ENCODE measurements at places on chromosomes 1 and 21. TPM values are rescaled to one million over a fixed set of nuclear protein-coding genes. Genes with fewer than 3 reads are reported as not detected.

DNA sequence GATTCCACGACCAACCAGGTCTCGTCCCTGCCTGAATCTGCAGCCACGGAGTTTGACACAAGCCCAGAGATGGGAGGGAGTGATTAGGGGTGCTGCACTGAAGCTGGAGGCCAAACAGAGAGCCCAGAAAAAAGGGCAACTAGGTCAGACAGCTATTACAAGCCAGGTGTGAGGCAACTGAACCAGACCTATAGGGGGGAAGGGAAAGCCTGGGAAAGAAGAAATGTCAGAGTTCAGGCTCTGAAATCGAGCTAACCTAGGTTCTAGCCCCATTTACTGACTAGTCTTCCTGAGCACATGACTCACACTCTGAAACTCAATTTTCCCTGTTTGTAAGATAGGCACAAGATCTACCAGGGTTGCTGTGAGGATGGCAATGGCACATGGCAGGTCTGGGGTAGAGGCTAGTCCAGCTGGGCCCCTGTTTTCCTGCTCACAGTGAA, 1.7 kb downstream of the DHCR24 start:
- no peak for DNase-seq

KLHDC8A gene
- 0.29 TPM for total RNA-seq

ABL2 gene
- 101 TPM for total RNA-seq

GRCh38 chr1:21258331-21259134, 31.7 kb downstream of the ECE1 start:
- no peak for DNase-seq

GRCh38 chr1:40758578-40759343, 24.8 kb upstream of the KCNQ4 start:
- DNase-seq = no peak

DNA sequence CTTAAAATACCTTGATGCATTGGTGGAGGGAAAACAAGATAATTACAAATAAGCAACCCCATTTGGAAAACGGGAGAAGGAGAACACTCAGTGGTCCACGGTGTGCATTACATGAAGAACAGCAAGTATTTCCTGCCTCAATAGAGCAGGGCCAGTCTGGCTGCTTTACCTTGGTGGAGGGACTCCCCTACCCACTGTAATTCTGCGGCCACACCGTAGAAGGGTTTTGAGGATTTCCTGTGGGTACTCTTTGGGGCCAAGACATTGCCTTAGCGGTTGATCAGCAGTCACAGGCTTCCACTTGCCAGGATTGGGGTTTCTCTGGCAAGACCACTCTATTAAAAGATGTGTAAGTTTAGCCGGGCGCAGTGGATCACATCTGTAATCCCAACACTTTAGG, 16.3 kb upstream of the TMEM54 start:
- DNase-seq = no peak

SIM2 gene
- 1.7 TPM for total RNA-seq

- no peak for DNase-seq
Observed at GRCh38 chr1:194252199-194252598, 1065.8 kb upstream of the B3GALT2 start.

GRCh38 chr1:234975122-234975940, 153.3 kb downstream of the TOMM20 start:
- peak; percentile 61 for DNase-seq

DNA sequence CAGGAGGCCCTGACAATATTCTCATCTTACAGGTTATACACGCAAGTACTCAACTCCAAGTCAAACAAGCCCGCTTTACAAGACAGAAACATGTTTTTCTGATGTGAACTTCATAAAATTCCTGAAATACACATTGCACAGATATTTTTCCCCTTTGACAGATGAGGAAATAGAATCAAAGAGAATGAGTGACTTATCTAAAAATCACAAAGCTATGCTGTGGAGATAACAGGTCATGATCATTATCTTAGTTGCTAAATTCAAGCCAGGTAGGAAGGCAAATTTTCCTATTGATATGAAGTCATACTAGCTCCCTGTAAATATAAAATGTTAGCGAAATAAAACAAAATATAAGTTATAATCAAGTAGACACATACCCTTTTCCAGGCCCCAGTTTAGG, 18.3 kb downstream of the UBR4 start:
- DNase-seq = no peak

DNA sequence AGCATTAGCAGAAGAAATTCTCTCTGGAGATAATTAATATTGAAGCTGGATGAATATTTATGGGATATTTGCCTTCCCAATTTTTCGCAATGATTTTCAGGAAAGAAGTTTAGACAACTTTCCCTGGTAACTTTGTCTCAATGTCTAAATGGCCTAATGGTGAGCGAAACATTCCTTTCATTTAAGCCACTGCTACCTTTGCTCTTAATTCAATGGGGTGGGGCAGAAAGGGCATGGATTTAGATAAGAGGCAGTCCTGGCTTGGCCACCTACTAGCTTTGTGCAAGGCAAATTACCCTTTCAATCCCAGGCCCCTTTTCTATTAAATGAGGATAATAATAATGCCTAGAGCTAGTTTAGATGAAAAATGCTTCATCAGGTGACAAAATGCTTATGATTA, 27.1 kb upstream of the LYST start:
- DNase-seq = no peak

DNA sequence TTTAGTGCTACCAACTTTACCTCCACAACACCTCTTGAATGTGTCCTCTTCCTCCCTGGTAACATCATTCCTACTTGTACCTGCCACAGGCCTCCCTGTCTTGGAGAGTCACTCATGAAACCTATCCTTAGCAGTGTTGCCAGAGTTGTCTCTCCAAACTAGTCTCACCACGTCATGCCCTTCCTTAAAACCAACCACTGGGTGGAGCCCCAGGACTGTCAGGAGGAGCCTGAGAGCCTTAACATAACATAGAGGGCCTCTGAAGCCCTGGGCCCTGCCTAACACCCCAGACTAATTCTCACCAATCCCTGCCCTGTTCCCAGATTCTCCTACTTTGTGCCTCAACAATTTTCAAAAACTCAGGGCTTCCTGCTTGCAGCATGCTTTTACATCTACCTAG, 65.3 kb downstream of the ZNF697 start:
- no peak for DNase-seq

DNA sequence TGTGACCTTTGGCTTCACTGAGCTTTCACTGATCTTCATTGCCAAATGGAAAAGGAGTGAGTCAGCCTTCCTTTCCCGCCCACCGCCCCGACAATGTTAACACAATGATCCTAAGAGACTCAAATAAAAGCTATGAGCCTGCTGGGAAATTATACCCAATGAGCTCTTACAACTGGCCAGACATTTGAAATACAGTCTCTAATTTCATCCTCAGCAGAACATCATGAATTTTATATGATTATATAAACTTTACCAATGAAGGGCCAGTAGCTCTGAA, 252.5 kb downstream of the SIPA1L2 start:
- DNase-seq = peak; percentile 27

TSACC gene
- total RNA-seq = not detected
